ENCODE measurements at places on chromosomes 7 and 10.

DNA sequence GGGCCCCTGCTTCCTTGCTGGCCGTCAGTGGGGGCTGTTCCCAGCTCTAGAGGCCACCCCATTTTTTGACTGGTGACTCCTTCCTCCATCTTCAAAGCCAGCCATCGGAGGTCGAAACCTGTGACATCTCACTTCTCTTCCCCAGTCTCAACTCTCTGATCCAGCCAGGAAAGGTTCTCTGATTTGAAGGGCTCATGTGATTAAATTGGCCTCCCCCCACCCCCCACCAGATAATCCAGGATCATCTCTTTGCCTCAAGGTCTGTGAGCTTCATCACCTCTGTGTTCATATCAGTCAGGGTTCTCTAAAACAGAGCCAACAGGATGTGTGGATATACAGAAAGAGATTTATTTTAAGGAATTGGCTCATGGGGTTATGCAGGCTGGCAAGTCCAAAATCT is 5.6 kb upstream of the RAMP3 start:
- no peak for DNase-seq

DNA sequence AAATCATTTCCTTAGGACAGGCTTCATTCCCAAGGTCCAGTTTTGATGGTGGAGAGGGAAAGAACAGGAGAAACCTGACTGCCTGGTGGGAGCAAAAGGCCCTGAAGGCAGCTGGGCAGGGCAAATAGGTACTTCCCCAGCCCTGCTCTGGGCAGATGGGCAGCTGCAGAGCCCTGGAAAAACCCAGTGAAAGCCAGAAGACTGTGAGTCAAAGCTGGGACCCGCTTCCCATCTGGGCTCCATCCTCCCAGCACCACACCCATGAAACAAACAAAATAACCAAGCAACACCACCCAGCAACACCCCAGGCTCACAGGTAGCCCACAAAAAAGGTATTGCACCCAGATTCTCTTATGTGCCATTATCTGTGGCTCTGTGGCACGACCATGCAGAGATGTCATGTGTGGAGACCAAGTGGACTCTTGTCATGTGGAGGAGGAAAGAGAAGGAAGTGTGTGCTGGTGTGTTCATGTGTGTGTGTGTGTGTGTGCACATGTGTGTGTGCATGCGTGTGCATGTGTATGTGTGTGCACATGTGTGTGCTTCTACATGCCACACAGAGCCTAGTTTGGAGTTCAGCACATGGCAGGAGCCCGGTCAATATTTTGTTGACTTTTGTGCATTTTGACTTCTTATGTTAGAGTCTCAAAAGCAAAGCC is 9.8 kb downstream of the CLRN3 start:
- DNase-seq = no peak

DNA sequence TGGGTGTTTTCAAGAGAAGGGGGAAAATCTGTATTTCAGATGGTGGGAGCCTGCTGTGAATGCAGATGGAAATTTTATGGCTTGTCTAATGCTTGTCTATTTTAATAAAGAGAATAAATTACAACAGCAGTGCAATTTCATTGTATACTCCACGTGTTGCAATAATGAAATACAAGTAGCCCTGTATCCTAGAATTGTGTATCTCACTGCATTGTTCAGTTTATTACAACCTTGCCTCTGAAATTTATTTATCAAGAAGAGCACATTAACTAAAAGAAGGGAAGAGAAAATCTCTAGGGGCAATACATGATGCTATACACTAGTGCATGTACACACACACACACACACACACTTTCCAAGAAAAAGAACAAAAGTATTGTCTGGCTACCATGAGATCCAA is 21.8 kb downstream of the ANK3 start:
- no peak for DNase-seq

DNA sequence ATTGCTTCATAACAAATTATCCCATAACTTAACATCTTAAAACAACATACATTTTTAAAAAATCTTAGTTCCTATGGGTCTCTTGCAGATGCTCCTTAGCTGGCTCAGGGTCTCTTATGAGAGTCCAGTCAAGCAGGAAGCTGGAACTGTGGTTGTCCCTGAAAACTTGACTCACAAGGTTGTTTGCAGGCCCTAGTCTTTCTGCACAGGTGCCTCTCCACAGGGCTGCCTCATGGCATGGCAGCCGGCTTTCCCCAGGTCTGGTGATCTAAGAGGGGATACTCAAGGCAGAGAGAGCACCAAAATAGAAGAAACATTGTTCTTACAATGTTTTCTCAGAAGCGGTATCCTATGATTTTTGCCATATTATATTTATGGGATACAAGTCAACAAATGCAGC is 127.1 kb downstream of the CDK14 start:
- DNase-seq = no peak

DNA sequence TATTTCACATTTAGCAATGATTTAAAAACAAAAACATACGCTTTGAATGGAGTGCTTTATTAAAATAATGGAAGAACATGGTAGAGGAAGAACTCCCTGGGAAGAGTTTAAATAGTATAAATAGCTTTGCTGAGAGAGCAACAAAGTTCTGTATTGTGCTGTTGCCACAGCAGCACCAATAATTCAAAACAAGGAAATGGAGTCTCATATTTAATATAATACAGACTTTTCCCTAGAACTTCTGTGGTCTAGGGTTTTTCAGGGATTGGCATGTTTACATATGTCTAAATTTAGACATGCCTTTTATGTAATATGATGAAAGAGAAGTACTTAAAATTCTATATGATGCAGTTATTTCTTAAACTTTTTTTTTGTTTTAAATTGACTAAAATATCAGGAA is 217.2 kb upstream of the HDAC9 start:
- DNase-seq = no peak

DNA sequence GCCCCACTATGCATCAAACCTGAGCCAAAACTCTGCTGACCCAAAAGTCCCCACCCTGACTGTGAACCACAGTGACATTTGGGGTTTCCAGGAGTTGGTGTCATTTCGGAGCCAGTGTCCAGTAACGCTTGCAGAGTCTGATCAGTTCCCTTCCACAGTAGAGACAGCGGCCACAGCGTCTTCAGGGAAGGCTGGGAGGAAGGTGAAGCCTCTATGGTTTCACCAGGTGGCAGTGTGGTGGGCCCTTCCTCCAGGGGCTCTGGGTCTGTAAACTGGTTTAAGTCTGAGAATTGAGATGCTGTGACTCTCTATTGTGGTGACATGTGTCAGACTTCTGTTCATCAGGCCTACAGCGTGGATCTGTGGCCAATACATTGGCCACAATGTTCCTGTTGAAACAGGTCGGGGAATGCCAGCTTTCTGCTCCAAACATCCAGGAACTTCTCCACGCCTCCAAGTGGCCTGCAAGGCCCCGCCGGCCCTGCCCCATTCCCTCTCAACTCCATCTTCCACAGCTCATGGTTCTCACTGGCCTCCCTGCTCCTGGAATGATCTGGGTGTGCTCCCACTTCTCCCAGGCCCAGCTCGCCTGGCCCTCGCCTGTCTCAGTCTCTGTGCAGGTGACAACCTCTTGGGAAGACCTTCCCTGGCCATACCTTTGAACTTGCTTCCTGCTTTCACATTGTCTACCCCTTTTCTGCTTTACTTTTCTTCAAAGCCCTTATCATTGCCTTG is 124.5 kb upstream of the FAM20C start:
- DNase-seq = no peak

DNA sequence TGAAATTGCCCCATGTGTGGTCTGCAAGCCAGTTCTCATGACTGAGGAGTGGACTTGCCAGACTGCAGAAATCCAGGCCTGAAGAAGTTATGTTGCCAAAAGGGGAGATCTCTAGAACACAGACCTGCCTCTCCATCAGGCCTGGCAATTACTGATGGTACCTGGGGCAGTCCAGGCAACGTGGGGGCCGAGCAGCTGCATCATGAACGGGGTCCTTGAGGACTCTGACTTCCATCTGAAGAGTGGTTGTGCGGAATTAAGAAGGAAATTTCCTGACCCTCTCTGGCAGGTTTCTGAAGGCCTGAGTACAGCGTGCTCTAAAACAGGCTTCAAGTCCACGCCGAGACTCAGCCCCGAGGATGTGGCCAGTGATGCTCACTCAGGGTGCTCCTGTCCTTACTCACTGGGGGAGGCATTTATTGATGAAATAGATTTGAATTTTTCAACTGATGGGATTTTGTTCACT is 30.4 kb downstream of the RAMP3 start:
- no peak for DNase-seq

GRCh38 chr10:16832351-16833080 is 15.3 kb upstream of the RSU1 start:
- DNase-seq = no peak

DNA sequence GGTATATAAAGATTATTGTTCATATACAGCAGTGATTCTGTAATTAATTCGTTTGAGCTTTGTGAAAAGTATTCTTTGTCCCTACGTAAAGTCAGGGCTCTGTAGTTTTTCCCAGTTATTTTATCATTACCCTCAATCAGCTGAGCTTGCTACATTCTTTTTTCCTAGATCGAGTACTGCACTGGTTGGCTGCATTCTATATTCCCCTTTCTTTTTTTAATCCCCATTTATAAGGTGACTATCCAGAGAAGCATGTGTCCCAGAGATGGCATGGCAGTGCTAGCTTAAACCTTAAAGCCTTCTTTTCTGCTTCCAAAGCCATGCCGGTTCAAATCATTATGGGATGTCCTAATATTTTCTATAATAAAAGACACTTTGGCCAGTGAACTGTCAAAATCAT is 230.1 kb upstream of the CELF2 start:
- no peak for DNase-seq

- DNase-seq = no peak
Measured at GRCh38 chr7:30617359-30617758, 22.7 kb downstream of the GARS1 start.

- DNase-seq = no peak
Measured at GRCh38 chr10:71015674-71016073, 127.3 kb upstream of the PCBD1 start.

DNA sequence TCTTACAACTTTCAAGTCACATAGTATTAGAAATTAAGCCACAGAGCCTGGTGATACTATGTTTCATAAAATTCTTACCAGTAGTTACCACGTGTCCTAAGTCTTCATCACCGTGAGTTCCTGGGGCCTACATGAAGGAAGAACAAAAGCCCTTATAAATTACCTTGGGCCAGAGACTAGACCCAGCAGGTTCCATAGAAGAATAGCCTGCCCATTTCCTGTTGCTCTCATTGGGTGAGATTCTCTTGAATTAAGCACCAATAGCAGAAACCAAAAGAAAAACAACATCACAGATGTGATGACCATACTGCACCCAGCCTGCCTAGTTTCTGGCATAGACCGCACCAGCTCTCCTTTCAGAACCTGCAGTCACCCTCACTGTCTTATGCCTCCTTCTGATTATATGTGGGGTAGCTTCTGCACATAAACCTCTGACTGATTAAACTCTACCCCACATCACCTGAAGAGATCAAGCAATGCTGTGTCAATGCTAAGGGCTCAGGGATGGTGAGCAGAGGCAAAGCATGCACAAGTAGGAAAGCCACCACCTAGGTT is 18.0 kb upstream of the SEM1 start:
- DNase-seq = no peak

- DNase-seq = no peak
Measured at GRCh38 chr10:13712837-13713581, 126.2 kb downstream of the PRPF18 start.

DNA sequence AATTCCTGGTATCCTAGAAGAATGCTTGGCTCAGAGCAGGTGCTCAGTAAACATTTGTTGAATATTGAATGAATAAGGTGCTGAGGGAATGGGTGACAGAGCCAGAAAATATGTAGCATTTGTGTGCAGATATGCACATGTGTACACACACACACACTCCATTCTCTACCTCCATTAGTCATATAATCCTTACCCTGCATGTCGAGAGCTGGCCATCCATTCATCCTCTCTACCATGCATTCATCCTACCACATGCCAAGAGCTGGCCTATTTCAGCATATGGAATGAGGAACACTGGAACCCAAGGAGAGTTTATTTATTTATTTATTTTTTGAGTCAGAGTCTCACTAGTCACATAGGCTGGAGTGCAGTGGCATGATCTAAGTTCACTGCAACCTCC is 284.8 kb downstream of the PLXNA4 start:
- DNase-seq = no peak

DNA sequence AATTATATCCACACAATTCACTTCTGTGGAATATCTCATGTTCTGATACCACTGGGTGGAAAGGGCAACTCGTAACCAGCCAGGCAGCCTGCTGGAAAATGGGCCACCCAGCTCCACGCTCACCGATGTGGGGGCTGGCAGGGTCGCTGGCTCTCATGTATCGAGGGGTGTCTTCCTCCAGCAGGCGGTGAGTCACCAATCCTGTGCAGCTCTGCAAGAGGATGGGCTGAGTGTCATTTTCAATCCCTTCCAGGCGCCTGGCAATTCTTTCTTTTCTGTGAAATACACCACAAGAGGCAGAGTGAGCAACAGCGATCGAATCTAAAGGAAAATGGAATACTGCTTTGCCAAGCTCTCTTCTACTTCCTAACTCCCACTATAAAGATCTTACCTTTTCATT is 80.1 kb downstream of the SVIL start:
- no peak for DNase-seq

DNA sequence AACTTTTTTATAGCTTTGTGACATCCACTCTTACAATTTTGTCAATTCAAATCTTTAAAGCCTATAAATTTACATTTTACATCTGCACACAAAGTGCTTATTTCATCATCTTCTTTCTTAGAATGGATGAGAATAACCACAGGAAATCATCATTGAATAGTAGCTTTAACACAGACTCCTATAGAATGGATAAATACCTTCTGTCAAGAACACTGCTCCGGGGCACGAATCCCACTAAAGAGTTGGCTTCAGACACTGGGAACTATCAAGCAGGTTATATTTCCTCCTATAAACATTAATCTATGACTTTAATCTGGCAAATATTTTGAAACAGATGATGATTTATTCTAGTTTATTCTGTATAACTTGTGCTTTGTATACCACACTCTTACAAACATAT is 269.7 kb upstream of the TPK1 start:
- no peak for DNase-seq

DNA sequence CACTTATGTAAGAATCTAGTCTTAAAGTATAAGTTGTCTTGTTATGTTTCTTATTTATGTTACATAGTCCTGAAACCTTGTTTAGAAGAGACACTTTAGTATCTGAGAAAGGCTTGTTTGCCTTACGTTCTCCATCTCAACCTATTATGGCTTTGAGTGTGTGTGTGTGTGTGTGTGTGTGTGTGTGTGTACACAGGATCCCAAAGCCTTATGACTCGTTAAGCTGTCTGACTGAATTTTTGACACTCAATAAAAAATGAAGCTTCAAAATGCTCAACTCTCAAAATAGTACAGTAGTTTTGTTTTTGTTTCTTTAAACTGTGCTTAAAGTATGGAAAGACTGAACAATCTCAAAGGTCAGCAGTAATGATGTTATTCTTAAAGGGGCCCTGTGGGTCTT is 18.0 kb downstream of the CALU start:
- DNase-seq = no peak

Measured in NCI-H1417 treated with DMSO at 0.1 percent for 48 hours (cell line).